ENCODE measurements at places on chromosomes 3 and 15. TPM values are rescaled to one million over a fixed set of nuclear protein-coding genes. Genes with fewer than 3 reads are reported as not detected.

GRCh38 chr3:126545544-126545943 is 13.2 kb downstream of the C3orf22 start:
- H3K36me3 ChIP-seq = no peaks in the 10 kb centered on the region
- H3K27me3 ChIP-seq = no peaks in the 10 kb centered on the region
- no peak overlapping the region for H3K27ac ChIP-seq
- H3K4me3 ChIP-seq = no peak overlapping the region

DNA sequence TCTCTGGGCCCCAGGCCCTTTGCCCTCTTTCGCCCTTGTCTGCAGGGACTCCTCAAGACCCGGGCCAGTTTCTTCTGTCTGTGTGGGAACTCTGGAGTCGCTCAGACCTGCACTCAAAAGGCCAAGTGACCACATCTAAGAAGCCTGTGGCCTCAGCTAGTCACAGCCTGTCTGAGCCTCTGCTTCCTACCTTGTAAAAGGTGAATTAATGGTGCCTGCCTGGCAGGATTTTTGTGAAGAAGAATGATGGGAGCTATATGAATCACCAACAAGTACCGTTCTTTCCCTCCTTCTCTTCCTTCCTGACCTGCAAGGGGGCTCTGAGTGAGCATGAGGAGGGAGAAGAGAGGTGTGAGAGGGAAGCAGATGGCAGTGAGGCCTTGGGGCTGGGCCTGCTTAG is 7.5 kb downstream of the PLIN1 start:
- no peak for DNase-seq
- H3K4me1 ChIP-seq = no peaks in the 10 kb centered on the region
- H3K27me3 ChIP-seq = no peaks in the 10 kb centered on the region
- H3K36me3 ChIP-seq = no peaks in the 10 kb centered on the region

Gene KLF15
- 0.83 TPM for total RNA-seq

Gene KIF7
- total RNA-seq = not detected

Gene NRG4
- not detected for total RNA-seq
